ENCODE measurements at places on chromosomes 2 and 18. TPM values are rescaled to one million over a fixed set of nuclear protein-coding genes. Genes with fewer than 3 reads are reported as not detected.
A peak's percentile ranks its signal among the peaks of the same experiment; 100 is the strongest.

Gene ACMSD
- total RNA-seq, result not detected

Gene HOXD12
- total RNA-seq, result not detected

Gene NDC80
- 0.54 TPM for total RNA-seq

Gene NTSR2
- not detected for total RNA-seq

Gene MALL
- 14.0 TPM for total RNA-seq

Gene GKN1
- not detected for total RNA-seq

DNA sequence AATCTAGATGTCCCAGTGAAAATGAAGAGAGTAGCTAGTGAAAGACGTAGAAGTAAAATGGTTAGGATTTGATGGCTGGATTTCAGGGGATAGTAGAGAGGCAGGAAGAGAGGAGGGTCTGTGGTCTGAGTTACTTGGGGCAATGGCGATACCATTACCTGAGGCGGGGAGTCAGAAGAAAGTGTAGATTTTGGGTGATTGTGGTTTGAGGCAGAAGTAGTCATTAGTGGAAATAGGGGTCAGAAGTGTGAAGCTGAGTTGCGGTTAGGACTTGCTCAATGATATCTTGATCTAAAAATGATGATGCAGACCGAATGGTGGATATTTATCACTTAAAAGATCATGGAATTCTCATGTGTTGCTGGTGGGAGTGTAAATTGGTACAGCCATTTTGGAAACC, 41.0 kb downstream of the CEP192 start:
- DNase-seq, result no peak

DNA sequence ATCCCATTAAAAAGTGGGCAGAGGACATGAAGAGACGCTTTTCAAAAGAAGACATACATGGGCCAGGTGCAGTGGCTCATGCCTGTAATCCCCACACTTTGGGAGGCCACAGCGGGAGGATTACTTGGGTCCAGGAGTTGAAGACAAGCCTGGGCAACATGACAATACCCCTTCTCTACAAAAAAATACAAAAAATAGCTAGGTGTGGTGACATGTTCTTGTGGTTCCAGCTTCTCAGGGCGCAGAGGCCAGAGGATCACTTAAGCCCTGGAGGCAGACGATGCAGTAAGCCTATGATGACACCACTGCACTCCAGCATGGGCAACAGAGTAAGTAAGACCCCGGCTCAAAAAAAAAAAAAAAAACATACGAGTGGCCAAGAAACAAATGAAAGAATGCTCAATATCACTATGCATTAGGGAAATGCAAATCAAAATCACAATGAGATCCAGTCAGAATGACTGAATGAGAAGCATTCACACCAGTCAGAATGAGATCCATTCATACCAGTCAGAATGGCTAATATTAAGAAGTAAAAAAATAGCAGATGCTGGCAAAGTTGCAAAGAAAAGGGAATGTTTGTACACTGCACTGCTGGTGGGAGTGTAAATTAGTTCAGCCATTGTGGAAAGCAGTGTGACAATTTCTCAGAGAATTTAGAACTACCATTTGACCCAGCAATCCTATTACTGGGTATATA, 550.2 kb upstream of the SLC39A10 start:
- no peak for DNase-seq

DNA sequence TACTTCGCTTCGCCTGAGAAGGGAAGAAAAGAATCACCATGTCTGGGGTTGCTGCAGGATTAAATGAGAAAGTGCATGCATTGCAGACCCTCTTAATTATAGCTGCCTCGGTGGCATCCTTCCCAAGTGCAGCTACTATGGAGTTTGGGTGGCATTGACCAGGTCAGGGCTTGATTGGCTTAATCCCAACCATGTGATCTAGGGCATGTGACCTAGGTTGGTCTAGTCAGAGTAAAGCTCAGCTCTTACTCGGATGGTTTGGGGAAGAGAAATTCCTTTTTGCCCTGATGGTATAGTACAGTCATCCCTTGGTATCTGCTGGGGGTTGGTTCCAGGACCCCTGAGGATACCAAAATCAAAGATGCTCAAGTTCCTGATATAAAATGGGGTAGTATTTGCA, 178.2 kb upstream of the RAB12 start:
- DNase-seq, result no peak

DNA sequence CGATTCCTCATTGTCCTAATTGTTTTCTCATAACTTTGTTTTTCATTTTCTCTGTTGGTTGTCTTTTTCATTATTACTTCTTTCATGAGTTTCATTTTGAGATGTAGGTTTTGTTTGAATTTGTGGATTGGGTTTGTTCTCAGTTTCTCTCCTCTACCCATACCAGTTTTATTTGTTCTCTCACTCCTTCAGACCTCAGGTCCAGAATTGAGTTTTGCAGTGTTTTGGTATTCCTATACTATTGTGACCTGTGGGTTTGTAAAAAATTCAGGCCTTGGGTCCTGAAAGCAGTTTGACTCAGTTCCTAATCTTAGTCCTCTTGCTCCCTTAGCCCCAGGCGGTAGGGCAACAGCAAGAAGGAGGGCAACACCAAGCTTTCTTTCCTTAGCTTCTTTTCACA, 28.3 kb upstream of the UBE2E3 start:
- DNase-seq, result no peak

GRCh38 chr2:237692601-237693290, 65.4 kb downstream of the LRRFIP1 start:
- DNase-seq, result peak; percentile 72

DNA sequence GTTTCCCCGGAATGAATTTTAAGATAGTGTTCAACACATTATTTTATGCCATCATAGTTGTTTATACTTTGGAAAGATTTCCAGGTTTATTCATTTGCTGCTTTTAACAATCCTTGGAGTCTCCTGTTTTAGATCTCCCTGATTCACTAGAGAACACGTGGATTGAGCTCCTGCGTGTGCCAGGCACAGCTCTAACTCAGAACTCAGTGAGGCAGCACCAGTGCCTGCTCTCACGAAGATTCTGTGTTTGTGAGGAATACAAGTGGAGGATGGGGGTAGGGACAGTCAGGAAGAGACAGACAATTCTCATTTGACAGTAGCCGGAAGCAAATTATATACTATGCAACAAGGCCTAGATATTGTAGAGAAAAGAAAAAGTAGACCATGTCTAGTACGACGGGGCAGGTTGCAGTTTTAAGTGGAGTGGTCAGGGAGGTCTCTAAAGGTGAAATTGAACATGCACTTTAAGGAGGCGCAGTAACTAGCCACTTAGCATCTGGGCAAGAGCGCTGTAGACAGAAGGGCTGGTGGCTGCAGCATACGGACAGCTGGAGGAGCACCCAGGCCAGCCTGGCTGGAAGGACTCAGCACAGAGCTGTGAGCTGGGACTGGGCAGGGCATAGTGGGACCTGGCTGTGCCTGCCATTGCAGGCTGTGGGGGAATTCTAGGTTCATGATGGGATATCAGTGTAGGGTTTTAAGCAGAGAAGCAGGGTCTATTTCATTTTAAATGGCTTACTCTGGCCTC, 24.3 kb downstream of the RNF144A start:
- no peak for DNase-seq

DNA sequence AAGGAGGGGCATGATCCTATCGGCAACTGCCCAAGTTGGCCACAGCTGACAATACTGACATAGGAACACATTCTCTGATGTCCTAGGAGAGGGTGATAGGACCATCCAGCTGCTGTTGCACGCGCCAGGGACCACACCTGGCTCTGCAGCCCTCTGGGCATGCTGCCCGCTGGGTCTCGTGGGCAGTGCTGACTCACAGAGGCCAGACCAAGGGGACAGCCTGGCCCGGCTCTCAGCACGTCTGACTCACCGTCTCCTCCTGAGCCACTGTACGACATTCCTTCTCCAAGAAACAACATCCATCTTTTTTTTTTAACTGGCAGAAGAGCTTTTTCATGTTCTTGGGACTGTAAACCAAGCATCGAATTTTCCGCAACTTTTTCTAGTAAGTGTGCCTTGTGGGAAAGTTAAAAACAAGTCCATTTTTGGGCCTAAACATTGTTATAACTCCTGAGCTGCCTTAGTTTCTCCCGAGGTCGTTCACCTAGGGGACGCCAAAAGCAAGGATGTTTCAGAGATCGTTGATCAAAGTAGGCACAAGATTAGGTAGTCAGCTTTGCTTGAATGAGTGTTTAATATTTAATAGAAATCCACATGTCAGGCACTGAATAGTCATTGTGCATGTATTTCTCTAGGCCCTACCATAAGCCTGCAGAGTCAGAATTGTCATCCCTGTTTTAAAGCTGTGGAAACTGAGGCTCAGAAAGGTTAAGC, 100.3 kb downstream of the TTC32 start:
- peak; percentile 86 for DNase-seq

DNA sequence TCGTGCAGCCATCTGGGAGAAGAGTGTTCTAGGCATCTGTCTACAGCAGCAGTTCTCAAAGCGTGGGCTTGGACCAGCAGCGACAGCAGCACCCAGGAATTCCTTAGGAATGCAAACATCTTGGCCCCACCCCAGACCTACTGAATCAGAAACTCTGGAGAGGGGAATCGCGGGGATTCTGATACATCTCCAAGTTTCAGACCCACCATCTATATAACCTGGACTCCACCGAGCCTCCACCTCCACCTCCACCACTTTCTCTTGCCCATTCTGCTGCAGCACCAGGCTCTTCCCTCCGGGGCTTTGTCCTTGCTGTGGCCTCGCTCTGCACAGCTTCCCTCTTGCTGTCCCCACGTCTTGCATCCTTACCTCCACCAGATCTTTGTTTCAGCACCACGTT, 256.4 kb downstream of the BCL2 start:
- no peak for DNase-seq

DNA sequence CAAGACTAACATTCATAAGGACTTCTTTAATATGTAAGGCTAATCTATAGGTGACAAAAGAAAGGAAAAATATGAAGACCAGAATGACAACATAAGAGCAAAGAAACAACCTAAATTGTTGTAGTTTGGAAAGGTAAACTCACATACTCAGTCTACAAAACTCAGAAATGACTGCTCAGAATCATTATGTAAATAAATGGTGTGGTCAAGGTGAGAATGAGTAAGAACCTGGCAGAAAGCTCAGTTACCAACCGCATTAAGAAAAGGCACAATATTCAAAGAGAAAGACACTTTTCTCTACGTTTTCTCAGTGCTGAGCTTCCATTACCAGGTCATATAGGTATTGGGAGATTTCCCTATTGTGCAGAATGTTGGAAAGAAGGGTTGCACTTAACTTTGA, 15.8 kb downstream of the ATF2 start:
- no peak for DNase-seq

DNA sequence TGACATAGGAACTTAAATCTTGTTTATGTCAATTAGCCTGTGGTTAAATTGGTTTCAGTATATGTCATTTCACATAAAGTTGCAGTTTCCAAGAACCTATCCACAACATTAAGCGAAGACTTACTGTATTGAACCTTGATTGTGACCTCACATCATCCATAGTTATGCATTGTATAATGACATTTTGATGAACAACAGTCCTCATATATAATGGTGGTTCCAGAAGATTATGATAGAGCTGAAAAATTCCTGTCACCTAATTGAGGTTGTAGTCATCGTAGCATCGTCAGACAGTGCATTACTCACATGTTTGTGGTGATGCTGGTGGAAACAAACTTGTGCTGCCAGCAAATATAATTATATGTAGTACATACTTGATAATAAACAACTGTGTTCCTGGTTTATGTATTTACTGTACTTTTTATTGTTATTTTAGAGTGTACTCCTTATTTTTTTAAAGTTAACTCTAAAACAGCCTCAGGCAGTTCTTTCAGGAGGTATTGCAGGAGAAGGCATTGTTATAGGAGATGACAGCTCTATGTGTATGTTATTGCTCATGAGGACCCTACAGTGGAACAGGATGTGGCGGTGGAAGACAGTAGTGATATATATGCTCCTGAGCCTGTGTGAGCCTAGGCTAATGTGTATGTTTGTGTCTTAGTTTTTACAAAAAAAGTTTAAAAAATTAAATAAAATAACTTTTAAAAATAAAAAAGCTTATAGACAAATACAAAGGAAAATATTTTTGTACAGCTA, 56.6 kb downstream of the UBE2E3 start:
- DNase-seq, result no peak
